ENCODE measurements at places on chromosomes 1 and 21.
A peak's percentile ranks its signal among the peaks of the same experiment; 100 is the strongest.

DNA sequence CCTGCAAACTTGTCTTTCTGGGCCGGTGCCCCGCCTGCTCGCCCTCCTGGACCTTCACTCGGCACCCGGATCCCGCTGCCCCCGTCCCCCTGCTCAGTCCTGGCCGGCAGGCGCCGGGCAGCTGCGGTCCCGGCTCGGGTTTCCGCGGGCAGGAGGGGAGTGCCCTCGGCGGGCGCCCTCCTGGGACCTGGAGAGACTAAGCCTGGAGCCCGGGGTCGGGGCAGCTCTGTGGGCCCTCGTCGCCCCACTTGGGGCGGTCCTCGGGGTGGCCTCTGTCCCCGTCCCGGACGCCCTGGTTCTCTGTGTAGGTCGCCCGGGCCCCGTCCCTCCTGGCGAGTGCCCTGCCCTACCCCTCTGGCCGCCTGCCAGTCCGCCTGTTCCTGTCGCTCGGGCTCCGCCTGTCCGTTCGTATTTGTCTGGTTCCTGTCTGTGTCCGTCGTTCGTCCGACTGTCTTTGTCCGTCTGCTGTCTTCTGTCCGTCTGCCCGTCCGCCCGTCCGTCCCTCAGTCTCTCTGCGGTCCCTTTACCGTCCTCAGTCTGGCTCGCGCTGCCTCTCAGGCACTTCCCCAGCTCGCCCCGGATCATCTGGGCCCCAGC lies 490 bp downstream of the SERINC2 start:
- peak; percentile 84 for DNase-seq

DNA sequence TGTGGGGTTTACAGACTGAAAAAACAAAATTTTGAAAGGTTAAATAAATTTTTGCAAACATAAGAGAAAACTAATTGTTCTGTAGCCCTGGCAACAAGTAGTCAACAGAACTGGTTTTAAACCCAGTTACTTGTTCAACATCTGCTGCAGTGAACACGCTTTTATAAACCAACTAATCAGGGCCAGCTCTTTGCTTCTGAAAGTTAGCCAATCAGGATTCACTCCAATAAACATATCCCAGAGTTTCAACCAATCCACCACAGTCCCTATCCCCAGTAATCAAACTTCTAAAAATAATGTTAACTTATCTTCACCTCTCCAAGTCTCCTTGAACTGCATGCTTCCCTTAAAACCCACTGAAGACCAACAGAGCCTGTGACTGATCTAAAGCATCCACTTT lies 306.6 kb downstream of the CTH start:
- DNase-seq, result no peak

DNA sequence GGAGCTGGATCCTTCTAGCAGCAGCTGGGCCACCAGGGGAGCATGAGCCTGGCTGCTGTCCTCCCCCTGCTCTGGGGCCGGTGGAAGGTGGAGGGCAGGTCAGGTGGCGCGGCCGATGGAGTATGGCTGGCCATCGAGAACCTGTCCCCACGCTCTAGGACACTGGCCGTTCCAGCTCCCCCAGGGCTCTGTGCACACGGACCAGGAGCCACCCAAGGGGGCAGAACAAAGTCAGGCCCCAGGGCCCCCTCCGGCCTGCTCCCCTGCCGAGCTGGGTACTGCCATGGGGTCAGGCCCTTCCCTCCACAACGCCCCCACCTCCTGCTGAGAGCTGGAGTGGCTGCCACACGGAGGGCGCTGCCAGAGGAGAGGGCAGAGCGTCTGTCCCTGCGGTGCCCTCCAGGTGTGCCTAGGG lies 4.5 kb upstream of the PLCH2 start:
- DNase-seq, result no peak

DNA sequence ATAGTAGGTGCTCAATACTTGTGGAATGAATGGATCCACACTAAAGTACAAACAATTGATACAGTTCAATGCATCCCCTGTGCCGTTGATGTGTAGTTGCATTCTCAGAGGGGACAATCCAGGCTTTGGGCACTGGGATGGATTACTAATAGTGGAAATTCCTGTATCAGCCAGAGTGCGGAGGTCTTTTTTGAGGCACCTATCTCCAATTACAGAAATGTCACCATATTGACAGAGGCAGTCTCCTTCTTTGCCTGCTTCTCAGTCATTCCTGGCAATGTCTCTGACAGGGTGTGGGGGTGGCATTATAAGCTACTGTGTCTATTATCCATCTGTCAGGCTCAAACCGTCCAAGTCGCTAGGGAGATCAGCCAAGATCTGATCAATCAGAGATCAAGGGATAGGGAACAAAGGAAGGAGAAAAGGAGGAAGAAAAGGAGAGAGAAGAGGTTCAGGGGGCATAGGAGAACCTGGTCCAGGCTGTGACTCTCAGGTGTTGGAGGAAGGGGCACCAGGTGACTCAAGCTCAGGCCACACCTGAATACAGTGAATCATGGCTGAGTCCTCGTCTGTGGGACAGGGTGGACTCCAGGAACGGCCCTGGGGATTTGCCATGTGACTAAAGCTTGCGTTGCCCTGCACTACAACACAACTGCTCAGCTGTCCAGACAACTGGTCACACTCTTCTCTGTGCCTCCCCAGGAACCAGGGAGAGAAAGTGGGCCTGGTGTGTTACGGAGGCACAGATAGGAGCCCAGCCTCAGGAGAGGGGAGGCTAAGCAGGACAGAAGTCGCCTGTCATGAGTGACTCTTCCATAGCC lies 3.4 kb upstream of the LAMB3 start:
- peak; percentile 69 for DNase-seq

DNA sequence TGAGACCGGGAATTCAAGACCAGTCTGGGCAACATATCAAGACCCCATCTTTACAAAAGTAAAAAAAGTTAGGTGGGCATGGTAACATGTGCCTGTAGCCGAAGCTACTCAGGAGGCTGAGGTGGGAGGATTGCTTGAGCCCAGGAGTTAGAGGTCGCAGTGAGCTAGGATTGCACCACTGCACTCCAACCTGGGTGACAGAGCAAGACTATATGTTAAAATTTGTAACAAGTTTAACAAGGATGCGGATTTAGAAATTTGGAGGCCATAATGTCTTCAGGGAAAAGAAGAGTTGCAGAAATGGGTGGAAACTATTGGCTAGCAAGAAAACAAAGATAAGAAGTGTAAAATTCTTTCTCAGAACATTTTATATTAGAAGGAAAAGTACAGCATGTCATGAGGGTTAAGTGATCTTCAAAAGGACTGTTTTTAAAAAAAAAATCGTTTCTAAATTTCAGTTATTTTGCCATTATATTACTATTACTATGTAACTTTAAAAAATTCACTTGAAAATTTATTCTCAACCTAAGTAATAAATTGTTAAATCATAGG lies 17.6 kb downstream of the SOAT1 start:
- DNase-seq, result no peak

DNA sequence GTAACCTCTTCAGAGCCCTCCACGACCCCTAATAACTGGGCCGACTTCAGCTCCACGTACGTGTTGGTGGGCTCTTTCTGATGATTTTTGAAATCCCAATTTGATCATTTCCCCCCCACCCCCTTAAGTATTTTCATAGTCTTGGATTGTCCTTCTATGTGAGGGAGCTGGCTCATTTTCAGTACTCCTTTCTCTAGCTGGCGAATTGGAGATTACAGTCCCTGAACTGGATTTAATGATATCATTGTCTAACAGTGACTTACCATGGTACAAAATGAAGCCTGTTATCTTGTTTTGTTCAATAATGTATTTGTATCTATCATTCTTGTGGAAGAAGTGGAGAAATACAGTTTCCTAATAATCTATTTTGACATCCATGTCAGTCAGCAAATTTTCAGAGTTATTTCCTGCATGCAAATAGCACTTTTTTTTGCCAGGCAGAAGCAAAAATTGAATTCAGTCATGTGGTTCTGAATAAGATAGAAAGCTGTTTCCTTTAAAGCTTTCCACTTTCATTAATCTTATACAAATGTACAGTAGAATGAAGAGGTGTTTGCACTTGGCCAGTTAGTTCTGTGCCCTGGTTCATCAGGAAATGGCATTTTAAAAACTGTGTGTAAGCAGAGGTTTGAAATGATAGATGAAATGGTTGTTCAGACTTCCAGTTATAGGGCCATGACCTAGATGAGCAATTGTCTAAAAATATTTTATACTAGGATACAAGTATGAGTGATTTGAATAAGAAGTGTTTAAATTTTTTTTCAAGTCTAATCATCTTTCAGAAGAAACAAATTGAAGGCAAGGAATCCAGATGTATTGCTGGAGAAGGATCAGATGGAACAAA lies 104.2 kb downstream of the ATP5PO start:
- DNase-seq, result no peak

DNA sequence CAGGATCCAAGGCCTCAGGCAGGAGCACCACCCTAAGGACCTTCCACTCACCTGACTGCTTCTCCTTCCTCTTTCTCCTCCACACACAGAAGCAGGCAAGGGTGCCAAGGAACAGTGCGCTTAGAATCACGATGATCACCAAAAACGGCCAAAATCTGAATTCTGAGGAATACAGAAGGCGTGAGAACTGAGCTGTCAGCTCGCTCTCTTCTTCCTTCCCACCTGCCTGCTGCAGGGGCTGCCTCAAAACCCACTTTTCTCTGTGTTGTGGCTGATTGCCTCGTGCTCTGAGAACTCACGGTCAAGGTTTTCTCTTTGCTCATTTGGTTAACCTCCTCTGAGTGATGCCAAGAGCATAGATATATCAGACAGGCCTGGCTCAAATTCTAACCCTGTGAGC lies 23.8 kb downstream of the CD244 start:
- no peak for DNase-seq

DNA sequence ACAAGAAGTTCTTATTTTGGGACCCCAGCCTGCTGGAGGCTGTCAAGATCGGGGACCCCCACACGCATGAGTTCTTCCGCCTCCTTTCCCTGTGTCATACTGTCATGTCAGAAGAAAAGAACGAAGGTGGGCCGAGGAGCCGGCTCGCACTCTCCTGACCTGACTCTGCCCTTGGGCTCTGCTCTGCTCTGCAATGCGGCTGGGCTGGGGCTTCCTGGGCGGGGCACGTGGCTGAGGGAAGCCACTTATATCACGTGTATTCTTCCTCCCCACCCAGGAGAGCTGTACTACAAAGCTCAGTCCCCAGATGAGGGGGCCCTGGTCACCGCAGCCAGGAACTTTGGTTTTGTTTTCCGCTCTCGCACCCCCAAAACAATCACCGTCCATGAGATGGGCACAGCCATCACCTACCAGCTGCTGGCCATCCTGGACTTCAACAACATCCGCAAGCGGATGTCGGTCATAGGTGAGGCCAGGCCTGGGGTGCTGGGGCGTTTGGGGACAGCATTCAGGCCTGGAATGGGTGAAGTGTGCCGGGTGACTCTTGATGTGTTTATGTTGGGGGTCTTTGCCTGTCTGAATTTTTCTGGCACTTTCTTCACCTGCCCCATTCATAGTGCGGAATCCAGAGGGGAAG lies 17.6 kb downstream of the ATP8B2 start:
- DNase-seq, result no peak

- DNase-seq, result no peak
Measured at GRCh38 chr1:117919376-117919775, 10.0 kb downstream of the GDAP2 start.

- no peak for DNase-seq
Measured at GRCh38 chr1:99086057-99086456, 81.4 kb upstream of the PLPPR5 start.

DNA sequence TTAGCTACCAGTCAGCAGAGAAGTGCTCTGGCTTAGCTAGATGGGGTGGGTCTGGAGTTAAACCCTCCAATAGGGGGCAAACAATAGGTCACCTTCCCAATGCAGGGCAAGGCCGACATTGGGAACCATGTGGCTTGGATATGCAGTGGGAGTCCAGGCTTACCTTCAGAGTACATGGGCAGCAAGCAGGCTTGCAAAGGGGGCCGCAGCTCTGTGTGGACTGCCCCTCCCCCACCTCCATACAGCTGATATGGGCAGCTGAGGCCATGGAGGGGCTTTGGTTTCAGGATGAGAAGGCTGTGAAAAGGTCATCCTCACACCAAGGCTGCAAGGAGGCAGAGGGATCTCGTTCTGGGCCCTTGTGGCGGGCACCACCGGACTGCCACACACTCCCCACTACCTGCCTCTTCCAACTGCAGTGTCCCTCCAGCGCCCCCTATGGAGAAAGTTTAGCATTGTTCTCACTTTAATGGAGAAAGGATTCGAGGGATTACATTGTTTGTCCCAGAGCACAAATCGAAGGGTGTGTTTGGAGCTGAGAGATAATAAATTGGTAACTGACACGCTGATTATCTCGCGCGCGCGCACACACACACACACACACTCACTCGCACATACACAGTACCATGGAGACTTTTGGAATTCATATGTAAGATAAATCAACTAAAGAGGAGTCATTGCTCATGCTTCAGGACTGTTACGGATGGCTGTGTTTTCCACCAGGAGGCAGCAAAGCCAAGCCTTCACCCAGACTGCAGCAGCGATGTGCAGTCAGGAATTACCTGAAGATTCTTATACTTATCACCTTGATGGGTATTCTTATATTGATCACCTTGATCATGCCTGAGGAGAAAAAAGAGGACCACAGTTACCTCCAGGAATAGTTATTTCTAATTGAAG lies 7.0 kb upstream of the SMCP start:
- no peak for DNase-seq

DNA sequence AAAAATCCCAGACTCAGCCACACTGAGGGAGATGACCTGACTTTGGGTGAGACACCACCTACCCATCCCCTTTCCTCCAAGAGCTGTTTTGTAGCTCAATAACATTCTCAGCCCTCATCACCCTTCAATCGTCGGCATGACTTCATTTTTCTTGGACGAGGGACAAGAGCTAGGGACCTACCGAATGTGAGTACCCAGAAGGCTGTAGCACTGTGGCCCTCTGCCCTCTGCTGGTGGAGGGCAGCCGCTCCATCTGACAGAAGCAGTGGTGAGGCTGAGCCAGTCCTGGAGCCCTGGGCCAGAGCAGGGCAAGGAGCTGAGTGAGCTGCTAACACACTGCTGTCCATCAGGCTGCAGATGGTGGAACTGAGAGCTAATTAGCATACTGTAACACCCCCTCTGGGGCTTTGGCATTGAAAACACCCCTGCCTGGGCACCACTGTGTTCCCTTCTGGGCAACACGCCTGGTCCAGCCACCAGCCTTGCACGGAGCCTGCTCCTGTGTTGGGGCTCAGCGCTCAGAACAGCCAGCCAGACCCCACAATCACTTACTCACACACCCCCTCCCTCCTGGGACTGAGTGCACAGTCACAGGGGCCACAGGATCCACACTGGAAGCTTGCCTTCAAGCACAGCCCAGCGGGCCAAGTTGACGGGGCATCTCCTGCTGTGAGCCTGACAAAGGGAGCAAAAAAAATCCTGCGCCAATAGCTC lies 18.3 kb upstream of the ALPL start:
- no peak for DNase-seq

DNA sequence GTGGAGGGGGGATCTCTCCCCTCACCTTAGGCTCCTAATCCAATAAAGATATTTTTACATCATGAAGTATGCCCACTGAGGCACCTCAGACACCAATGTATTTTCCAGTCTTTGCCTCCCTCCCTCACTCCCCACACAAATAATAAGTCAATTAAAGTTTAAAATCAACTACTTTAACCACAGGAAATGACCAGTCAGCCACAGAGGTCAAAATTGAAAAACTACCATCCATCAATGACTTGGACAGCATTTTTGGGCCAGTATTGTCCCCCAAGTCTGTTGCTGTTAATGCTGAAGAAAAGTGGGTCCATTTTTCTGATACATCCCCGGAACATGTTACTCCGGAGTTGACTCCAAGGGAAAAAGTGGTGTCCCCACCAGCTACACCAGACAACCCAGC lies 70.6 kb upstream of the DYNLT5 start:
- no peak for DNase-seq

All from RWPE2 (cell line).